CD8-positive, alpha-beta memory T cell (primary cell): ENCODE measurements at places on chromosomes 11 and 22. TPM values are rescaled to one million over a fixed set of nuclear protein-coding genes. Genes with fewer than 3 reads are reported as not detected.

The OR10D3 gene
- total RNA-seq: not detected

The SAAL1 gene
- 46.5 TPM for total RNA-seq

The RHOD gene
- 1.9 TPM for total RNA-seq

The NDUFS3 gene
- total RNA-seq: 157 TPM

The YPEL1 gene
- 2.4 TPM for total RNA-seq

The DEPDC7 gene
- 1.7 TPM for total RNA-seq

The TSGA10IP gene
- total RNA-seq: not detected

The TMEM191C gene
- 0.70 TPM for total RNA-seq

The LRP4 gene
- 0.35 TPM for total RNA-seq

The FBLN1 gene
- not detected for total RNA-seq

The PDGFB gene
- 2.3 TPM for total RNA-seq

The DAGLA gene
- total RNA-seq: 0.11 TPM

The MYO18B gene
- total RNA-seq: 0.59 TPM

The SLC7A4 gene
- total RNA-seq: 0.13 TPM

The C22orf31 gene
- total RNA-seq: not detected

The OR52E8 gene
- not detected for total RNA-seq
